ENCODE measurements at places on chromosomes 1 and 21. TPM values are rescaled to one million over a fixed set of nuclear protein-coding genes. Genes with fewer than 3 reads are reported as not detected.

The USP48 gene
- total RNA-seq = 71.6 TPM

The TM2D1 gene
- 43.2 TPM for total RNA-seq

The IL10 gene
- not detected for total RNA-seq

The PFKFB2 gene
- 35.6 TPM for total RNA-seq

Data from Panc1 (cell line).